AG08396 (cell line): ENCODE measurements at places on chromosomes 2 and 18.

DNA sequence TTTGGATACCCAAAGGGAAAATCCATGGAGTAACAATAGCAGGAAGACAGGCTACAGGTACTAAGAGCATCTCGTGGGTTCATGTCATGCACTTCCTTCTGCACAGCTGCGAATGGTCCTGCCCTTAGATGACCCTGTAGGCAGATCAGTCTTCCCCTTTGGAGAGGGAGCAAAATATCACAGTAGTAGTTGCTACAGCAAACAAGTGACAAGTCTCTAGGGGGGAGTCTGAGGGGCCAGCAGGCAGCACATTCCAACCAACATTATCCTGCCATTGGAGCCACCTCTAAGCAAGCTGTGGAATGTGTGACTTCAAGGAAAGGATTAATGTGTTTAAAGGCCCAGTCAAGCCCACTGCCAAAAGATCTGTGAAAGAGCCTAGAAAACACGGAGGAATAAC lies 273.2 kb upstream of the PARD3B start:
- no peak for DNase-seq

DNA sequence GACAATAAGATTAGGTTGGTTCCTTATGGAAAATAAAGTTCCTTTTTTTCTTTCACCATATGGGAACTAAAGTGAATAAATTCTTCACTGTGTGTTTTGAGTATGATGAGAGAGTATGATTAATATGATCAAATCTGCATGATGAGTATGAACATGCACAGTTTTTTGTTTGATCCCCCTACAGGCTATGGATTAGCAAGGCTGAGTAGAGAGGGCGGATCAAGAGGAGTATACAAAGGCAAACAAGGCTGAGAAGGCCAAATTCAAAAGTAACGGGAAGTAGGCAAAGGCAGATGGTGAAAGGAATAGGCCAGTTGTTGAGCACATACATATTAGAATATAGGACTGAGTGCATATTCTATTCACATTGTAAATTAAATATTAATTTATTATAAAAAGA lies 508.2 kb downstream of the LRRTM4 start:
- no peak for DNase-seq

- no peak for DNase-seq
Measured at GRCh38 chr2:95320986-95321767, 24.0 kb downstream of the KCNIP3 start.

GRCh38 chr2:66481100-66481549 lies 46.2 kb downstream of the MEIS1 start:
- peak; percentile 23 for DNase-seq

DNA sequence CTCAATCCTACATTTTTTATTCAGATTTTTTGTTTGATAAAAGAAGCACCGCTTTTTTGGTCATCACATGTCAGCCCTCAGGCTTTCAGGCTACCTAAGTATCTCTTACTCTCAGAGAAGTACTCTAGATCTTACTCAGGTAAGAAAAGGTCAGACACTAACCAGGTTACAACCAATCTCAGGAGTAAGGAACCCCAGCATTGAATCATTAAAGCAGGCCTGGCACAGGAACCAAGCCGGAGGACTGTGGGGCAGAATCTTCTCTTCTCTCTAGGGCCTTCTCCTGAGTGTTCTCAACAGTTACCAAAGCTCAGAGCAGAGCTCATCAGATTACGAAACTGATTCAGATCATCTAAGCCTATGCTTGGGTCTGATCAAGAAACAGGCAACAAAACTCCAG lies 28.2 kb downstream of the RBMS1 start:
- DNase-seq: no peak

GRCh38 chr2:219514196-219514761 lies at the start of gene ASIC4:
Gene ASIC4 (plus strand): TSS chr2:219514482. CDS start chr2:219514725, 243 bp downstream.
- DNase-seq: peak; percentile 52

- DNase-seq: no peak
Measured at GRCh38 chr2:119253114-119253702, 29.6 kb downstream of the STEAP3 start.

DNA sequence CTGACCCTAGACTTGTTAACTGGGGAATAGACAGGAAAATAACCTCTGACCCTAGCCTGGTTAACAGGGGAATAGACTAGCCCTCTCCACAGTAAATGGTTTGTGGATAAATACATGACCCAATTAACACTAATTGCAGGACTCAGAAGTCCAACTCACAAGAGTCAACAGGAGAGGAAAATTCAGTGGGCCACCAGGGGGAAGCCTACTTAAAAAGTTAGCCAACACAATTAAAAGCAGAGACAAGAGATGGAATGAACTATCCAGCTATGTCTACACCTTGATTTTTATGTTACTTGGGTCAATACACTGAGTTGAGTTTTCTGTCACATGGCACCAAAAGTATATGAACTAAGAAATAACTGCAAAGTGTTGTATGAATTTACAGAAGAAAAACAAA lies 158.8 kb upstream of the SLC39A10 start:
- no peak for DNase-seq

DNA sequence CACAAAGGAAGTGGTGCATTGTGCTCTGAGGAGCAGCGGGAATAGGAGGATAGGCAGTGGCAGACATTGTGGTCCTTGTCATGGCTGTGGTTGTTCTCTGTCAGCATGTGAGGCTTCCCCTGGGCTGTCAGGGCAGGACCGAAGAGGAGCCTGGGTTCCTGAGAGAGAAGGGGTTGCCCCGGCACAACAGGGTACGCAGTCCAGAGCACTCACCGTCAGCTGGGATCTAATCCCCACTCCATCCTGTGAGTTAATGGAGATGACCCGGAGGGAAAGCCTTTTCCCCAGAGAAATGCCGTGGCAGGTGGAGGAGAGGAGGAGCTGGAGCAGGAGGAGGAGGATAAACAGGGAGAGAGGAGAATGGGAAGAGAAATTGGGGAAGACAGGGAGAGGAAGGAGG lies 396.7 kb upstream of the HS6ST1 start:
- no peak for DNase-seq

- no peak for DNase-seq
Measured at GRCh38 chr18:22912835-22913234, 20.3 kb upstream of the RBBP8 start.

DNA sequence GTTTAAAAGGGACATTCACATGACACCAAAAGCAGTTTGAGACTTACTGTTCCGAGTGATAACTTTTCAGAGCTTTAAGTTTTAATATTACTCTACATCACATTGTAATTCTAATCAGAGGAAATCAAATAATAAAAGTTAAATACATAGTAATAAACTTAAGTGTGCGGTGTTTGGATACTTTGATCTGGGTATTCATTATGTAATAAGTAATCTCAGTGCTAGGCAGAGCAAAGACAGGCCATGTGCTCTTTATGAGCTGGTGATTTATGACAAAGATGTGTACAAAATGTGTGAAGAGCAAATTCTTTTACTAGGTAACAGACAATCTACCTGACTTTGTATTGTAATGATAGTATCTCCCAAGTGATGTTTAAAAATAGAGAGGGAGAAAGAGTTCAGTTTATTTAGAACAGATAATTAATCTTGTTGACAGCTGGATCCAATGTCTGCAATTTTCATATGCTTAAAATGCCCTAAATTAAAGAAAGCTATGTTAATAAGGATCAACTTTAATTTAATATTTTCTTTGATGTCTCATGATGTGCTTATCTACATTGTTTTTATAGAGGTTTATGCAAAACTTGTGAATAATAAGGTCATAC lies 4.4 kb downstream of the CFAP221 start:
- no peak for DNase-seq

- peak; percentile 26 for DNase-seq
Measured at GRCh38 chr2:148552675-148553331, 91.7 kb upstream of the EPC2 start.

DNA sequence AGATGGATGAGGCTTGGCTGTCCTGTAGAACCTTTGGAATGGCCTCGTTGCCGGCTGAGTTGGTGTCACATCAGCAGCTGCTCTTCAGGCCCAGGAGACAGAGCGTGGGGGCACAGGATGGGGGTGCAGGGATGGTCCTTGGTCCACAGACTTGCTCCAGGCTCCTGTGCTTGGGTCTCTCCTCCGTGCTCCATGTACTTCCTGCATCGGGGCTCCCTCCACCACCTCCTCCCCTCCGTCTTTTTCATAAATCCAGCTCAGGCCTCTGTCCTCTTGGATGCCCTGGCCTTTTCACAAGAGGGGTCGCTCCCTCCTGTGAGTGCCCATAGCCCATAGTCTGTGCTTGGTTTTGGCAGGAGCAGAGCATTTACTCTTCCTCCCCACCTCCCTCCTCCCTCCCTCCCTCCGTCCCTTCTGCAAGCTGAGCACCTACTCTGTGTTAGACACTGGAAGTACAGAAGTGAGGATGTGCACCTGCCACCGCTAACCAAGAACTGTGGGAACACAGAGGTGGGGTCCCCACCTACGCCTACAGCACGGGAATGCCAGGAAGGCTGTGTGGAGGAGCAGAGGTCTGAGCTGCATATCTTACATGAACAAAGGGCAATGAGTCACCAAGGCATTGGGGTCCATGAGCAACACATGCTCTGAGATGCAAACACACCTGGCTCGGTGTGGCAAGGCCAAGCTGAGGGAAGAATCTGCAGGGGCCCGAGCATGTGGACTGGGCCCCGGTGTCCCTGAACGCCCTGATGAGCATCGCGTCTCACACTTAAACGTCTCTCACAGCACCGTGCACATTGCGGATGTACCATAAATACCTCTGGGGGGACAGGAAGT lies 458.7 kb upstream of the HS6ST1 start:
- DNase-seq: no peak

DNA sequence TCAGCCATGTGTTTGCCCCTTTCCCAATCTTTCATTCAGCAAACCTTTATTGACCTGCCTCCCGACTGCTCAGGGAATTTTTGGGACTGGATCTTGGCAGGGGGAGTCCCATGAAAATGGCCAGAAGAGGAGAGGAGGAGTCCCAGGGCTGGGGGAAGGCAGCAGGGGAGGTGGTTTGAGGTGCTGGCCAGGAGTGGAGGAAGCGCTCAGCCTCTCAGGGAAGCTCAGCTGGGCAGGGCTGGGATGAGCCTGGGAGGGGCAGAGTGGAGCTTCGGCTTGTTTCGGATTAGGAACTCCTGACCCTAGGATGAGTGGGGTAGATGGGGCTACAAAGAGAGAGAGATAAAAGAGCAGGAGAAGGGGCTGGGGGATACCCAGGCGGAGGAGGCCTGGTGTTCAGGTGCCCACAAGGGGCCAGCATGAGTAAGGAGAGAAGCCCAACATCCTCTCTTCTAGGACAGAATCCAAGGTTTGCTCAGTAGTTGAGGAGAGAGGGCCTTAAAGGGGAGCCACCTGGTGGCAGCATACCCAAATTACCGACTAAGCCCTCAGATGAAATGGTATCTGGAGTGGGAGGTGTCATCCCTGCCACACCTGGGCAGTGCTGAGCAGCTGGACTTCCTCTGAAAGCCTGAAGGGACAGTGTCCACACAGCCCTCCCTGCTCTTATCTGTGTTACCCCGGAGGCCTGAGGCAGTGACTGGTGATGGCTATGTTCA lies 91.1 kb downstream of the INHBB start:
- peak; percentile 61 for DNase-seq

GRCh38 chr18:70154591-70155194 lies 50.8 kb downstream of the RTTN start:
- DNase-seq: peak; percentile 56

- no peak for DNase-seq
Measured at GRCh38 chr2:38507712-38508111, 95.0 kb downstream of the HNRNPLL start.

- no peak for DNase-seq
Measured at GRCh38 chr2:24121469-24121868, 1.7 kb downstream of the PFN4 start.

- no peak for DNase-seq
Measured at GRCh38 chr2:73000808-73001570, 70.5 kb downstream of the SFXN5 start.

- DNase-seq: no peak
Measured at GRCh38 chr2:142220901-142221300, 90.1 kb upstream of the LRP1B start.

- no peak for DNase-seq
Measured at GRCh38 chr2:197115325-197115724, 188.8 kb upstream of the PGAP1 start.

- DNase-seq: no peak
Measured at GRCh38 chr2:65880436-65880835, 448.0 kb upstream of the SPRED2 start.

GRCh38 chr18:32847691-32848090 lies 74.9 kb upstream of the KLHL14 start:
- no peak for DNase-seq

GRCh38 chr2:129459881-129460280 lies 519.6 kb upstream of the RAB6C start:
- no peak for DNase-seq

DNA sequence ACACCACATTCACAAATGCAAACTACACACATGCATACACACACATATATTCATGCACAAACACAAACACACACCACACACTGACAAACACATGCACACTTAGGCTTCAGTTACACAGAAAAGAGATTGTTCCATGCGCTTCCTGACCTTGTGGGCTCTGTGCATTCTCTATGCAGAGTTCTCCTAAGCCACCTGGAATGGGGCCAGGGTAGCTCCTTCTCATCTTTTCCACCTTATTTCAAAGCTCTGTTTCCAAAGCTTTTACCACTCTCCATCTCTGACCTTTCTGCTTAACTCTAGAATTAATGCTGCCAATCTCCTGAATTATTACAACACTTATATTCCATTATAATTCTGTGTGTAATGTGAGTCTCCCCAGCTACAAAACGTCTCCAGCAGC lies 522.3 kb upstream of the MYT1L start:
- no peak for DNase-seq

DNA sequence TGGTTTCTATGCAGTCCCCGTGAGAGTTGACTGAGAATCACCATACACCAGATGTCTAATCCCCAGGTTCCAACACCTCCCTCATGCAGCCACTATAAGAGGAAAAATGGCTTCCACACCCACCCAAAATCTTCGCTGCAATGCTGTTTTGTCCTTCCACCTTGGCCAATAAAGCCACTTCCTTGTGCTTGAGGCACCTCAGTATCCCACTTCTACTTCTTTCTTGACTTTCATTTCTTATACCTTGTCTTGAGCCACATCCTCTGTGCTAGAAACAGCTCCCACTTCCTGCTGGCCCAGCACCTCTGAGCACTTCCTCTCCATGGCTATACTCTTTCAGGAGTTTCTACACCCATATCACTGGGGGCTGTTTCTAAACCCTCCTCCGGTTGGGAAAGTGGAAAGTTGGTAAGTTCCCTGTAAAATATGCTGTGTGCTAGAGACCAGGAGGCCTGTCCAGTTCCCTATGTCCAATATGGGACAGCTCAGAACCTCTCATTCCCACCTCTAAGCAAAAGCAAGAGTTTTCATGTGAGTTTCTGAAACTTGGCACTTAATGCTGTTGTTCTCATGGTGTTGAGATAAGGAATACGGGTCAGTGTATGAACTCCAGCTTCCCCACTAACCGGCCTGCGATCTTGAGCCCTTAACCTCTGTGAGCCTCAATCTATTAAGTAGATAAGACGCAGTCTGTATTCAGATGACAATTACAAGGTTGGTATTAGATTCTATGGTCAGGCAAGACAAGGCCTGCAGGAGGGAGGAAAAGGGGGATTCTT lies 209.1 kb upstream of the ID2 start:
- no peak for DNase-seq

GRCh38 chr2:108968619-108969018 lies 20.4 kb downstream of the EDAR start:
- no peak for DNase-seq

- no peak for DNase-seq
Measured at GRCh38 chr18:54762386-54762785, 65.9 kb upstream of the RAB27B start.

- no peak for DNase-seq
Measured at GRCh38 chr18:62054929-62055498, 131.8 kb downstream of the PIGN start.

- DNase-seq: peak; percentile 87
Measured at GRCh38 chr2:223601932-223602666, at the start of gene SCG2. Gene SCG2 (minus strand): TSS chr2:223602361. CDS start chr2:223599282, 3,079 bp downstream.

- no peak for DNase-seq
Measured at GRCh38 chr2:53793821-53794220, 7.0 kb downstream of the ERLEC1 start.
